ENCODE measurements at places on chromosomes 16 and 17.

GRCh38 chr17:16991349-16992009 is 19.6 kb upstream of the TNFRSF13B start:
- peak; percentile 70 for DNase-seq

DNA sequence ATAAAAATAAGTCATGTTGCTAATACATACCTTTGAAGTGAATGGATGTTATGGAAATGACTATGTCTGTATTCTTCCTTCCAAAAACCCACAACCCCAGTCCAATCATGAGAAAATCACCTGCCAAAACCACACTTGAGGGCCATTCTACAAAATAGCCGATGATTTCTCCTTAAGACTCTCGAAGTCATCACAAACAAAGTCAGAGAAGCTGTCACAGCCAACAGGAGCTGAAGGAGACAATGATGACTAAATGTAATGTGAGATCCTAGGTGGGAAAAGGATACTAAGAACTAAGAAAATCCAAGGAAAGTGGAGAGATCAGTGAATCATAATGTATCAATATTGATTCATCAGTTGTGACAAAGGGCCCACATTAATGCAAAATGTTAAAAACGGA is 432.9 kb upstream of the DYNLRB2 start:
- DNase-seq = no peak

GRCh38 chr17:30950669-30951399 is 20.0 kb upstream of the RNF135 start:
- no peak for DNase-seq

DNA sequence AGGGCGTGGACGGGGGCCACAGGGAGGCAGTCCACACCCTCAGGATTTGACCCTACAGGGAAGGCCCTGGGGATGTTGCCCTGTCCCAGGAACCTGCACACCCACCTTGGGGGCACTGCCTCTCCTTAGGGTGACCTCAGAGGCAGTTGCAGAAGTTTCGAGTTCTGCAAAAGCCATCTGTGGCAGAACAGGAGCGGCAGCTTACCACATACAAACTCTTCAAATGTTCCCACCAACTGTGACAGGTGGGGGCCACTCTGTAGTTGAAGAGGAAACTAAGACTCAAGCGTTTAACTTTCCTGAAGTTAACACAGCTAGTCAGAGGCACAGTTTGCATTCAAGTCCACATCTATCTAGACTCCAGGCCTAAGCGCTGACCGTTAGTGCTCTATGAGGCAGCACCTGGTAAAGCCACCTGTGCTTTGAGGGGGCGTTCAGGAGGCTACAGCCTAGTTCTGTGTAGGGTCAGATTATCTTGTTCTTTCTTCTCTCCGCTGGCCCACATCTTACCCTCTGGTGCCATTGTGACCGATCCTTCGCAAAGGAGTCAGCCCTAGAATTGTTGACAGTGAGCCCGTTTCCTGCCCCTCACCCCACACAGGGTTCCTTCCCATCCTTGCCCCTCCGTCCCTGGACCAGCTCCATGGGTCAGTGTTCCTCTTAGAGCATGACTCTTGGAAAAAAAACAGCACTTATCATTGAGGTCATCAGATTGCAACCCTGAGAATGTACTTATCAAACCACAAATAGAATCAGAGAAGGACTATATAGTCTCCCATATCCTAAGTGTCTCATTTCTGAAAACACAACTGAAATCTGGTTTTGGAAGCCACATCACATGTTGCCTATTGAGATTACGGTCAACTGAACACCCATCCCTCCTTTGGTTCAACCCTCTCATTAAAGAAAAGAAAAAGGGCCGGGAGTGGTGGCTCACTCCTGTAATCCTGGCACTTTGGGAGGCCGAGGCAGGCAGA is 45.4 kb downstream of the CDH1 start:
- DNase-seq = peak; percentile 21

DNA sequence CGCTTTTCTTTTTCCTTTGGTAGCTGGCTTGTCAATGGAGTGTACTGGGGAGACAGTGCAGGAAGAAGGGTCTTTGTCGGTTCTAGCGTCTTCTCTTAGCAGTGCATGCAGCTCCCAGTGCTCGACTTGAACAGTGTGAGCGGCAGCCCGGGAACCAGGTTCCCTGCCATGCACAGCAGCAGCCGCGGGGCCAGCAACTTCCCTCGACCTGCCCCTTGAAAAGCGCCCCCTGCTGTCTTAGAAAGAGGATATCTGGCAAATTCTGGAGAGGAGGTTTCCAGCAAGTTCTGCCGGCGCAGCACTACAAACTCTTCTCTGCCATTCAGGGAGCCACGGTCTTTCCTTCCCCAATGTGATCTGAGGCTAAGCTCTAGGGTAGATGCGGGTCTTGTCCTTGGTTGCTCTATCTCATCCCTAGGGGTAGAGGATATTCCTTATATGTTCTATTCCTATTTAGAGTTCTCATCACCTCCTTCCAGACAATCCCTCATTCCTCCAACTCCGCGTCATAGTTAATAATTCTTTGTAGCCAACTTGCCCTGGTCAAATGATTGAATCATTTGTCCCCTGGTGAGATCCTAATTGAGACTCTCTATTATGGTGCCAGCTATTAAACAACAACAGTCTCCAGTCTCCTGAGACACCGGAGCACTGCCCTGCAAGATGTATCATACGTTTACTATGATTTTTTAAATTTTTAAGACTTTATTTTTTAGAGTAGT is 451.3 kb downstream of the PMP22 start:
- DNase-seq = peak; percentile 10

DNA sequence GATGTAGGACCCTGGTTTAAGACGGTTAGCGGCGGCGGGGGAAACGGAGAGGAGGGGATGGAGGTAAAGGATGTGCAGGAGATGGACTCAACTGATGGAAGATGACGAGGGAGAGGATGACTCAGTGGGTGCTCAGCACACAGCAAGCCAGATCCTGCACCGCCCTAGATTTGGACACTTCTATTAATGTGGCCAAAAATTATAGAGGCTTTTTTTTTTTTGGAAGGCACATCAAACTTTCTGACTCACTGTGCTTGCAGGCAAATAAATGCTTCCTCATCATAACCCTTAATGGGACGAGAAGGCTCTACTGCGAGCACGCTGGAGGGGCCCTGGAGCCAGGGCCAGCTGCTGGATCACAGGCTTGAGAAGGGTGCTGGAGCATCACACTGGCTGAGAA is 36.0 kb downstream of the RTN4RL1 start:
- no peak for DNase-seq

DNA sequence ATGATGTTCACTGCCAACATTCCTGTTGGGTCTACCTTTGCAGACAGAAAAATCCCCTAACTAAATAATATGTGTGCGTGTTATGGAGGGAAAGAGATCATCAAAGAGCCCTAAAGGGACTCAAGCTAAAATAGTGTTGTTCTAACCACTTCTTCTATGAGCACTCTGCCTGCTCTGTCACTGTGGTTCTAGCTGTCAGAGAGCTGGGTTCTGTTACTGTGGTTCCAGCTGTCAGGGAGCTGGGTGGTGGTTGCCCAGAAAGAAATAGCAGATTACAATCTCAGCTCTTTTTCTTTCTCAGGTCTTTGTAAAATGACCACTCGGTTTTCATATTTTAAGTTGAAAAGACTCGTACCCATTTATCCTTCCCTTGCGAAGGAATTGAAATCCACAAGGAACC is 176.3 kb downstream of the HS3ST3A1 start:
- no peak for DNase-seq

- DNase-seq = no peak
Measured at GRCh38 chr17:76085066-76085730, 6.2 kb downstream of the ZACN start.

GRCh38 chr16:89113152-89113547 is 19.5 kb downstream of the ACSF3 start:
- DNase-seq = no peak

DNA sequence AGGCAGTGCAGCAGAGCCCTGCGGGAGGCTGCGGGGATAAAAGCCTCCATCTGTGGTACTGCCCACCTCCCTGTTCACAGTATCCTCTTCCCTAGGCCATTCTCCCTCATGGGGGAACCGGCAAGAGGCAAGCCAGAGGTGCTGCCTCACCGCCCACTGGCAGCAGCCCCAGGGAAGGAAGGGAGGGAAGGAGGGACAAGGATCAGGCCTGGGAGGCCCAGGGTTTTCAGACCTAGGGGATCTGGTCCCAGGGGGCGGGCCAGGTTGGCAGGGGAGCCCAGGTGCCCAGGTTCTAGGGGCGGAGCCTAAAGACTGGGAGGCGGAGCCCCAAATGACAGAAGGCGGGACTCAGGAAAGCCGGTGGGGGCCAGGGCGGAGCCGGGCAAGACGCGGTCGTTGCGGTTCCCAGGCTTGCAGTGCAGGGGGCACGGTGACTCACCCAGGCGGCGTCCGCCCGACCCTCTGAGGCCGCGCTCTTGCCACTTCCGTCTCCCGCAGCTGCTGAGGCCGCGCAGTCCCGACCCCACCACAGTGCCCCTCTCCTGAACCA is 3.0 kb upstream of the MTMR4 start:
- DNase-seq = no peak

DNA sequence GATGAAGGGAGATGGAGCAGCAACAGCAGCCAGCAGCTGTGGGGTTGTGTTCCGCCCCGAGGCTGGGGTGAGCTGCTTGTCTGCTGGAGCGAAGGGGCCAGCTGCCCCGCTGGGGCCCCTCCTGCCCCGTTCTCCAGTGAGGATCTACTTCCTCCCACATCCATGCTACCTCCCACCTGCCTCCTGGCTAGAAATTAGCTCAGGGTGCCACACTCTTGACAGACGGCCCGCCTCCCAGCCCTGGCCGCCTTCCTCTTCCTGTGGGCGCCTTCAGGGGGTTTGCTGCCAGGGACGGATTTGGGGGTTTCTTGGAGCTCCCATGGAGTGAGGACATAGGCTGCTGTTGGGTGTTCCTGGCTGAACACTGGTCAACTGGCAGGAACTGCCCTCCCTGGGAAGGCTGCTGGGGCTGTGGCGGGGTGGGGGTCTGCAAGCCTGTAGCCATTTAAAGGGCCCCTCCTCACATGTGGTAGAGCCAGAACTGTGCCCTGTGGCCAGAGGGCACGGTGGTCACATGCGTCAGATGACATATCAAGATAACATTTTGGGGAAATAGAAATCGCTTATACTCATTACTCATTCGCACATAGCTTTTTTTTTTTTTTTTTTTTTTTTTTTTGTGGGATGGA is 13.1 kb downstream of the TBC1D24 start:
- DNase-seq = no peak

DNA sequence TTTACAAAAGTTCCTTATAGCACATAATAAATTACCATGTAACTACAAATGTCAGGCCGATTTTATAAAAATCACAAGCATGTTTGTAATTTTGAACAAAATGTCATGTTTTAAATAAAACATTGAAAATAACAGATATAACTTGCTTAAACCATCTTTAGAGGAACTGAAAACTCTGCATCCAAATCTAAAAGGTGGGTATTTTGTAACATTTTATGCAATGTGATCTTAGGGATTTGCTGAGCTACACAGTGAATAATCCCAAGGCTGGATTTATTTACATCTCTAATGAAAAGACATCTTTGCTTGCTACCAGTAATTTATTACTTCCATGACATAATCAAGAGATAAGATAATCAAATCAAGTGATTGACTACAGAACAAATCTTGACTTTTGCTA is 47.5 kb downstream of the N4BP1 start:
- no peak for DNase-seq

GRCh38 chr17:80962356-80963329 is 29.0 kb upstream of the CHMP6 start:
- DNase-seq = no peak

DNA sequence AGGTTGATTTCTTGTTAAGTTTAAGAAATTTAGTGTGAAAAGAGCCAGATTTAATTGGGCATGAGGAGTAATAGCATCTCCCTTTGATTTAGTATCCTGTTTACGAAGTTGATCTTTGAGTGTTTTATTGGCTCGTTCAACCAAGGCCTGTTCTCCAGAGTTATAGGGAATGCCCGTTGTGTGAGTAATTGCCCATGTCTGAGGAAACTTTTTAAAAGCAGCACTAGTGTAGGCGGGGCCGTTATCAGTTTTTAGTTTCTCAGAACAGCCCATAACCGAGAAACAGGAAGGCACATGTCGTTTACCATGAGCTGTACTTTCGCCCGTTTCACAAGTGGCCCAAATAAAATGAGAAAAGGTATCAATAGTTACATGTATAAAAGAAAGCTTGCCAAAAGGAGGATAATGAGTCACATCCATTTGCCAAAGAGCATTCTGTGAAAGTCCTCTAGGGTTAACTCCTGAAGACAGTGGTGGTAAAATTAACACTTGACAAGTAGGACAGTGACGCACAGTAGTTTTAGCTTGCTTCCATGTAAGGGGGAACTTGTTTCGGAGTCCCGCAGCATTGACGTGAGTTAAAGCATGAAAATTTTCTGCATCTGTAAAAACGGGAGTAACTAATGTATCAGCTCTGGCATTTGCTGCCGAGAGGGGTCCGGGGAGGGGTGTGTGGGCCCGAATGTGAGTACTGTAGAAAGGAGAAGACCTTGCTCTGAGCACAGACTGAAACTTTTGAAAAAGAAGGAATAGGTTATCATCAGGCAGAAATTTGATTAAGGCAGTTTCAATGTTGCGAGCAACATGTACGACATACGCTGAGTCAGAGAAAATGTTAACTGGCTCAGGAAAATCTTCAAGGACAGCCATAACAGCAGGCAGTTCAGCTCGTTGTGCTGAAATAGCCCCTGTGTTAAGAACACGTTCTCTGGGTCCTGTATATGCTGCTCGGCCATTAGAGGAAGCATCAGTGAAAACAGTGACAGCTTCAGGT is 18.5 kb upstream of the KCTD5 start:
- DNase-seq = no peak

DNA sequence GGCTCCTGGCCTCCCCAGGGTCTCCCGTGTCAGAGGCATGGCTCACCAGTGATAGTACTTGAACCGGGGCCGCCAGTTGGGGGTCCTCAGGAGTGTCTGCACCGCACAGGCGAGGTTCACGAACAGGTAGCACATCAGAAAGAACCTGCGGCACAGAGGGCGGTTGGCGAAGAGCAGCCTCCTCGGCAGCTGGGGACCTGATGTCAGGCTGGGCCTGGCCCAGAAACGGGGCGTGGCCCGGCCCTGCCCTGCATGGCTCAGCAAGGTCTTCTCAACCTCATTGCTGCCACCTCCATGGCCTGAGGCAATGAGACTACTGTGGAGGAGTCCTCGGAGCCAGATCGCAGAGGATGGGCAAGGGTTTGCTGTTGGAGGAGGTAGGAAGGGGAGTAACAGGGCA is 4.1 kb upstream of the LCAT start:
- no peak for DNase-seq

- DNase-seq = peak; percentile 90
Measured at GRCh38 chr17:42322382-42323267, 34.3 kb downstream of the STAT5A start.

- DNase-seq = no peak
Measured at GRCh38 chr17:1627182-1627981, 1.3 kb downstream of the SLC43A2 start.

- no peak for DNase-seq
Measured at GRCh38 chr16:79042886-79043285, 557.7 kb downstream of the MAF start.

Measured in stimulated activated naive CD8-positive, alpha-beta T cell treated with anti-CD3 and anti-CD28 coated beads, Interleukin-15, amount 100 ng/mL, for 72 hours (primary cell).